Activated CD4-positive, CD25-positive, alpha-beta regulatory T cell (primary cell): ENCODE measurements at places on chromosomes 16 and 17.

GRCh38 chr16:8923199-8923598 lies 40.5 kb downstream of the USP7 start:
- no peak for DNase-seq

DNA sequence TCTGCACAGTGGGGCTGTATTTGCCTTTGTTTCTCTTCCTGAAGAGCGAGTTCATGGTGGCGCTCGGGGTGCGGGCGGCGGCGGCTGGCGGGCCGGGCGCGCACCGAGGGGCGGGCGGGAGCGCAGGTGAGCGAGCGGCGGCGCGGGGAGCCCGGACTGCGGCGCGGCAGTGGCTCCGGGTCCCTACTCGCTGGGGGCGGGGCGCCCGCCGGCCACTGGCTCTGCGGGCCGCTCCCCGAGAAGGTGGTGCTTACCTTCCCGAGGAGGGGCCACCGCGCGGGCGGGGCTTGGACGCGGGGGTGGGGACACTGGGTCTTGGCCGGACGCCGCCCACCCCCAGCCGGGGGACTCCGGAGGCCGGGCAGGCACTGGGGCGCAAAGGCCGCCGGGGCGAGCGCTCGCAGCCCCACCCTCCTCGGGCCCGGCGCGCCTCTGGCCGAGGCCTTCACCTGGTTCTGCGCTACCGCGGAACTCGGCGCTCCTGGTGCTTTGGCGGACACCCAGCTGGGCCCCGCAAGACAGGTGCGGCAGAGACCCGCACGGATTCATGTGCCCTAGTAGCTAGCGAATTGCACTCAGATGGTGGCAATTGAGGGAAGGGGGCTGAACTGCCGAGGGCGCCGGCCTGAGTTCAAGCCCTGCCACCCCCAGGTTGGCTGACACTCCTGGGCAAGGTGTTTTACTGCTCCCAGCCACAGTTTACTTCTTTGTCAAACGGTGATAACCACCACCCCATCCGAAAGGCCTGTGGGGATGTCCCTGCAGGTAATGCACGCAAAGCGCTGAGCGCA lies at the start of gene PPL:
PPL (minus strand) TSS at position 158 of the 791 bp plus-strand sequence; CDS start at position 55, 103 bp downstream.
- DNase-seq, result no peak

GRCh38 chr16:31421587-31421986 lies 6.6 kb downstream of the COX6A2 start:
- no peak for DNase-seq

DNA sequence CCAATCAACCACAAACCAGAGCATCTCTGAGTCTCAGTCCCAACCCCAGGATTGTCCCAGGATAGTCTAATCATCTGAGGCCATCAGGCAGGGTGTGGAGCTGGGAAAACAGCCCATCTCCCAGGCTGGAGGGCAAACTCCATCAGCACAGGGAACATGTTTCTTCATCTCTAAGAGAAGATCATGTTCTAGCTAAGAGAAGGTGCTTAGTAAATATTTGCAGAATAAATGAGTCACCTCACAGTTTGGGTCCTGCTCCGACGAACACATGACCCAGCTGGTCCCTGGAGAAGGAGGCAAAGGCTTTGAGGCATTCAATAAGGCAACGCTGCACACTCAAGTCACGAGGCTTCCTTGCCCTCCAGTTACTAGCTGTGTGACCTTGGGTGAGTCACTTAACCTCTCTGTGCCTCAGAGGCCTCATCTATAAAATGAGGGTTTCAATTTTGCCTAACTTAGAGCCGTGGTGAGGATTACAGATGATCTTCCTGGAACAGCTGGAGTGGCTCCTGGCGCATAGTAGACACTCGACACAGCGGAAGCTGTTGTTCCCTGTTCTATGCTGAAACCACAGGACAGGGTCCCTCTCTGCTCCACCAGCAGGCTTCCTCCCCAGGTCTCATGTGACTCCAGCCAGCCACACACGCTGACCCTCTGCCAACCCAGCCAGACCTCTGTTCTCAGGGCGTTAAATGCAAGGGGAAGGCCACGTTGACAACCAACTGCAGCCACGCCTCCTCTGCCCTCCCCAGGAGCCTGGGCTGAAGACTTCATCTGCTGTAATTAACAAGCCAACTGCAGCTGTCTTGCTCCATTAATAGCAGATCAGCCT lies 10.3 kb upstream of the RPL38 start:
- DNase-seq, result no peak

DNA sequence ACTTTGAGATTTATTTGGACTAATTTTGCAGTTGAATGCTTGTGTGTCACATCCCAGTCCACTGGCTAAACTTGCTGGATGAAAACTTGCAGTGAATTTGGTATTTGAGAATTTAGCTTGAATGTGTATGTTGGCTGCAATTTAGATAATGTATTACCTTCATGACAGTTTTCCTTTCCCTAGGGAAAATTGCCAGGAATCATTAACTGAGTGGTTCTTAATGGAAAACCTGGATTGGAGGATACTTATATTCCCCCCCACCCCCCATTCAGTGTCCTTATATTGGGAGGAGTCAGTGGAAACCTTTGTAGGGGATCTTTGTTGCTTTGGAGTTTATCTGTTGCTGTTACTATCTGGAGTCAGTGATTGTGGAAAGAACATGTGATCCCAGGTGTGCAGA lies 67.6 kb downstream of the KPNA2 start:
- DNase-seq, result no peak

DNA sequence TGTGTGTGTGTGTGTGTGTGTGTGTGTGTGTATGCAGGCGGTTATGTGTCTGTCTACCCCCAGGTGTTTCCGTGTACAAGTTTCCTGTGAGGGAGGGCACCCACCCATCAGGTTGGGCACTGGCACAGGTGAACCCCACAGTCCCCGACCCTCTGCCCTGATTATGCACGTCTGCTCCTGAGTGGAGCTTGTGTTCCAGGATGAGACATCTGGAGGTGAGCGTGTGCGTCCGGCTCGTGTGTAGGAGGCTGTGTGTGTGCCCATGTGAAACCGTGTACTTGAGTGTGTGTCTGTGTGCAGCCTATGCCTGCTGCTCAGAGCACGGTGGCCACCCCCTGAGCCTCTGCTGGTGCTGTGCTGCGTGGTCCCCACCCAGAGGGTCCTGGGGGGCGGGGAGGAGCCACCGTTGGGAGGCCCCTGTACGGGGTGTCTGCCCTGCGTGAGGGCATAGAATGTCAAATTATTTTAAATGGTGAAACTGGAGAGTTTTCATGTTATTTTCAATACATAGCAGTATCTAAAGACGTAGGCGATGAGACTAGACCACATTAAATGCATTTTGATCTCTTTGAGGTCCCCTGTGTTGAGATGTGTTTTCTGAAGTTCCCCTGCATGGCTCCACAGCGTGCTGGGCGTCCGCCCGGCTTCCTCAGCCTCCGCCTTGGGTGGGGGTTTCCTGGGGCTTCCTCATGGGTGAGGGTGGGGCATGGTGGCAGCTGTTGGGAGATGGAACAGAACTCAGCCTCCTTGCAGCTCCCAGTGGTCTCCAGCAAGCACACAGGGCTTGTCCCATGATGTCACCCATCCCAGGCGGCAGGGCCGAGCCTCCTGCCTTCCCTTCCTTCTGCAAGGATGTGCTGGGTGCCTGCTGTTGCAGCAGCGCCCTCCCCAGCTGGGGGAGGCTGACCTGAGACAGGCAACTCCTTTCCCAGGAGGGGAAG lies 43.4 kb downstream of the KCNJ12 start:
- no peak for DNase-seq

DNA sequence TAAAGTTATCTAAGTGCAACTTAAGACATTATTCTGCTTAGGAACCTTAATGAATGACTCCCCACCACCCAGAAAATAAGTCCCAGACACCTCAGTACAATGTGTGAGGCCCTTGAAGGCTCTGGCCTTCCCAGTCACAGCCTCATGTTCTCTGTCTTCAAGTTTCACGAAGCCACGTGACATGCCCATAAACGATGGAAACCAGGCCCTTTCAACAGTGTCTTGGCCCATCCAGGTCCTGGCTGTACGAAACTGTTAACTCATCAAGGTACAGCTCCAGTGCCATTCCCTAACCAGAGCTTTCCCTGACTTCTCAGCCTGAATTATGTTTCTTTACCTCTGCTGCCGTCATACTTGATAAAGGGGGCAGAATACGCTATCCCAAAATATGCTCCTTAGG lies 69.0 kb downstream of the ARHGAP17 start:
- no peak for DNase-seq
